Pancreas (tissue), 10 donors: ENCODE measurements at places on chromosomes 7 and 10. TPM values are rescaled to one million over a fixed set of nuclear protein-coding genes. Genes with fewer than 3 reads are reported as not detected.

DNA sequence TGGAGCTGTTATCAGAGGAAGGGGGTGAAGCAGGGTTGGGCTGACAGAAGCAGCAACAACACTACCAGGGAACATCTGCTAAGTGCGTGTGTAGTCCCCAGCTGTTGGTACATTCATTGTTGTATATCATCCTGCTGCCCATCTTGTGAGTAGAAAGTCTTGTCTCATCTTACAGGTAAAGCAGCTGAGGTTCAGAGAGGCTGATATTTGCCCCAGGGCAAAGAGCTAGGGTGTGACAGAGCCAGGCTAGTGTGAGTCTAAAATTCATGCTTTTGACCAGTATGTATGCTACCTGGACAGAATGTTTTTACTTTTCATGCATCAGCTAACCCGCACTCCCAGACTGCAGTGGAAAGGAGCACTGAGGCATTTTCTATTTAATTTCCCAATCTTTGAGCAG, 221.6 kb downstream of the STK31 start:
- H3K27ac ChIP-seq, result no peak overlapping the region
- DNase-seq, result no peak
- no peaks in the 10 kb centered on the region for H3K4me1 ChIP-seq
- no peak overlapping the region for H3K4me3 ChIP-seq

DNA sequence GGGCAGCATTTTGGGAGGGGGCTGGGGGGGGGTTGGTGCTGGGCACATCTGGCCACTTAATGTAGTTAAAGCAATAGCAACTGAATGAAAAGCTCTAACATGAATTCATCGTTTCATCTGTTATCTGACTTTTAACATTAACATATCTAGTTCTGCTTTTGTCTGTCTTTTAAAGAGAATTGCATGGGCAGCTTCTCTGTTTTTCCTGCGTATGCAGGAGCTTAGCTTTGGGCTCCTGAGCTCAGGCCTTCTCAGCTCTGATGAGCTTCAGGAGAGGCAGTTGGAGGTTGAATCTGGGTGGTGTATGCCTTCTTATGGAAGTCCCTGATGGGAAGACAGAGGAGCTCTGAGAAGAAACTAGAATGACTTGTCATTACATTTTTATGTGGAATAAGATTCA, 58.4 kb downstream of the DNAJB6 start:
- no peaks in the 10 kb centered on the region for H3K4me1 ChIP-seq
- H3K36me3 ChIP-seq, result no peaks in the 10 kb centered on the region
- H3K4me3 ChIP-seq, result no peak overlapping the region
- H3K27ac ChIP-seq, result no peak overlapping the region

DNA sequence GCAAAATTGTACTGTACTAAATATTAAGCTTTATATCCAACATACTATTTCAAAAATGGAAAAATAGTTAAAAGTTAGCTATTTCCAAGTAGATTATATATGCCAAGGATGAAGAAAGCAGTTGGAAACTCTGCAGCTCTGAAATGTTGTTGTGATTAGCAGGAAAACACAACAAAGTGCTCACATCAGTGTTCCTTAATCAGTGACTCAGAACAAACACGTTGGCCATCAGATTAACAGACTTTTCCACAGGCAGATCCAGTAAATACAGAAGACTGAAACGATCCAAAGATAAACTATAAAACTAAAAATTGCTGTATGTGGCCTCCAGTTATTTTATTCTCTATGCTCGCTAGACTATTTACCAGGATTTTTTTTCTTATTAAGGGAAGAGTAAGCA, 99.6 kb upstream of the SEMA3D start:
- no peak for DNase-seq
- H3K27me3 ChIP-seq, result no peaks in the 10 kb centered on the region
- no peaks in the 10 kb centered on the region for H3K4me1 ChIP-seq
- H3K27ac ChIP-seq, result no peak overlapping the region
- H3K36me3 ChIP-seq, result no peaks in the 10 kb centered on the region
- no peak overlapping the region for H3K4me3 ChIP-seq

GRCh38 chr7:105241198-105241597, 147.5 kb downstream of the SRPK2 start:
- DNase-seq, result no peak
- H3K27ac ChIP-seq, result no peak overlapping the region
- no peaks in the 10 kb centered on the region for H3K36me3 ChIP-seq
- no peaks in the 10 kb centered on the region for H3K27me3 ChIP-seq

GRCh38 chr10:93482145-93482834, at the start of gene MYOF:
Gene MYOF, minus strand, starts transcription at chr10:93482334. Its CDS starts 140 bp downstream, at chr10:93482194.
- H3K36me3 ChIP-seq, result no peaks in the 10 kb centered on the region
- H3K27me3 ChIP-seq, result no peaks in the 10 kb centered on the region
- no peaks in the 10 kb centered on the region for H3K4me1 ChIP-seq
- H3K27ac ChIP-seq, result peak within 1 kb of the TSS; percentile 90
- H3K4me3 ChIP-seq, result peak within 1 kb of the TSS; percentile 65

- H3K27me3 ChIP-seq, result no peaks in the 10 kb centered on the region
- H3K4me1 ChIP-seq, result no peaks in the 10 kb centered on the region
- H3K27ac ChIP-seq, result no peak overlapping the region
- DNase-seq, result no peak
- no peak overlapping the region for H3K4me3 ChIP-seq
- peaks cover 34% of the 10 kb centered on the region for H3K36me3 ChIP-seq
Observed at GRCh38 chr7:44213877-44214388, 13.2 kb downstream of the YKT6 start.

- H3K27me3 ChIP-seq, result no peaks in the 10 kb centered on the region
- DNase-seq, result no peak
- no peak overlapping the region for H3K4me3 ChIP-seq
- peaks cover 19% of the 10 kb centered on the region for H3K4me1 ChIP-seq
Observed at GRCh38 chr7:50562136-50562535, 3.1 kb downstream of the DDC start.

The RPEL1 gene
- not detected for polyA plus RNA-seq

- no peaks in the 10 kb centered on the region for H3K27me3 ChIP-seq
- no peak overlapping the region for H3K27ac ChIP-seq
- H3K4me1 ChIP-seq, result no peaks in the 10 kb centered on the region
- no peak for DNase-seq
- no peaks in the 10 kb centered on the region for H3K36me3 ChIP-seq
Observed at GRCh38 chr7:90163534-90163933, 9.3 kb downstream of the STEAP1 start.

DNA sequence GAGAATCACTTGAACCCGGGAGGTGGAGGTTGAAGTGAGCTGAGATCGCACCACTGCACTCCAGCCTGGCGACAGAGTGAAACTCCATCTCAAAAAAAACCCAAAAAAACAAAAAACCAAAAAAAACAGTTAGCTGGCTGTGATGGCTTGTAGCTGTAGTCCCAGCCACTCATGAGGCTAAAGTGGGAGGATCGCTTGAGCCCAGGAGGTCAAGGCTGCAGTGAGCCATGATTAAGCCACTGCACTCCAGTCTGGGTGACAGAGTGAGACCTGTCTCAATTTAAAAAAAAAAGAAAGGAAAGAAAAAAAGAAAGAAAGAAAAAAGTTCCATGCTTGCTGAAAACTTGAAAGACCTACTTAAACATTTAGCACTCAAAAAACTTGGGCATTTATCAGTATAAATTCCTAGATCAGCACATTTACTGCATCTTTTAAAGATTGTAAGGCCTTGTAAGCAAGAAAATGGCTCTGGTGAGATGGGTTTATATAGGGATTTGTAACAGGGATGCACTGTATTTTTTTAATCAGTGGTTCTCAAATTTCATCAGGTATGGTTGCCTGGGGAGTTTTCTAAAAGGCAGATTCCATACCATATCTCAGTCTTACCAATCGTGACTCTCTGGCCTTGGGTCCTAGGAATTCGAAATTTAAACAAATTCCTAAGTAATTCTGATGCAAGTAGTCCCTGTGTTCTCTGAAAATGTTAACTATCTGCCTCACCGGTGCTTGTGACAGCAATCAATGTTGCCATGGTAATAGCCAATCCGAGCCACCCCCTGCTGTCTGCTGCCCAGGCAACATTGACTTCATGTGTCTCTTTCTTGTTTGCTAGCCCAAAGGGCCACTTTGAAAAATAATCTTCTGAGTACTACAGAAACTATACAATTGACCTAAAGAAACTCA, 11.5 kb upstream of the NT5C2 start:
- DNase-seq, result no peak
- no peaks in the 10 kb centered on the region for H3K27me3 ChIP-seq
- H3K4me1 ChIP-seq, result no peaks in the 10 kb centered on the region
- H3K27ac ChIP-seq, result no peak overlapping the region

- DNase-seq, result no peak
- no peaks in the 10 kb centered on the region for H3K4me1 ChIP-seq
- H3K4me3 ChIP-seq, result no peak overlapping the region
Observed at GRCh38 chr10:70779088-70779487, 6.1 kb downstream of the TBATA start.

- H3K4me3 ChIP-seq, result no peak overlapping the region
- H3K27me3 ChIP-seq, result no peaks in the 10 kb centered on the region
- H3K36me3 ChIP-seq, result no peaks in the 10 kb centered on the region
- H3K4me1 ChIP-seq, result peaks cover 20% of the 10 kb centered on the region
Observed at GRCh38 chr7:91945476-91945875, 4.8 kb downstream of the AKAP9 start.

GRCh38 chr10:71537125-71537524, 140.4 kb downstream of the CDH23 start:
- H3K27ac ChIP-seq, result no peak overlapping the region
- no peaks in the 10 kb centered on the region for H3K4me1 ChIP-seq
- H3K36me3 ChIP-seq, result no peaks in the 10 kb centered on the region
- DNase-seq, result no peak
- H3K27me3 ChIP-seq, result no peaks in the 10 kb centered on the region

DNA sequence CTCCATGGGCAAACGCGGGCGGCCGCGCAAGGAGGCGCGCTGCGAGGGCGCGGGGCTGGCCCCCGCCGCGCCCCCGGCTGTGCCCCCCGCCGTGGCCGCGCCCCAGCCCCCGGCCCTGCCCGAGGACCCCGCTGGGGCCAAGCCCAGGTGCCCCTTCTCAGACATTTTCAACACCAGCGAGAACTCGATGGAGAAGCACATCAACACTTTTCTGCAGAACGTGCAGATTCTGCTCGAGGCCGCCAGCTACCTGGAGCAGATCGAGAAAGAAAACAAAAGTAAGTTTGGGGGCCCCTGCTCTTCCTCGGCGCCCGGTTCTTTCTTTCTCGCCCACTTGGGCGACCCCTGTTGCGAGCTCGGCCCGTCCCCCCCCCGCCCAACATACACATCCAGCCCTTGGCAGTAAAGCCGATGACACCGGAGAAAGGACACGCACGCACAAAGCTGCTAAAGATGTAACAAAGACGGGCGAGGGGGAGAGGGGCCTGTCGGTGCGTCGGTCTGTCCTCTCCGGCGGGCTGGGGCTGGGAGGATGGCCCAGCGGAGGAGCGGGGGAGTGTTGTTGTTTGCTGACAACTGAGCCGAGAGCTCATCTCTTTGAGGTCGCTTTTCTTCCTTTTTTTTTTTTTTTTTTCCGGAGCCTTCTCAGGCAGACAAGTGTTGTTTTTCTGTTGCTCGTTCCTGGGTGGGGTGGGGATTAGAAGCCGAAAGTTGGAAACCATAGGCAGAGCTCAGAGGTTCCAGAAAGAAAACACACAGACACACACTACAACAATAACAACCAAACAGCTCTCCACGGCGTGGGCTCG, 604 bp downstream of the MXI1 start:
- peaks cover 7% of the 10 kb centered on the region for H3K4me1 ChIP-seq
- H3K36me3 ChIP-seq, result no peaks in the 10 kb centered on the region
- H3K27ac ChIP-seq, result peak overlapping the region; percentile 97
- H3K4me3 ChIP-seq, result peak overlapping the region; percentile 63

DNA sequence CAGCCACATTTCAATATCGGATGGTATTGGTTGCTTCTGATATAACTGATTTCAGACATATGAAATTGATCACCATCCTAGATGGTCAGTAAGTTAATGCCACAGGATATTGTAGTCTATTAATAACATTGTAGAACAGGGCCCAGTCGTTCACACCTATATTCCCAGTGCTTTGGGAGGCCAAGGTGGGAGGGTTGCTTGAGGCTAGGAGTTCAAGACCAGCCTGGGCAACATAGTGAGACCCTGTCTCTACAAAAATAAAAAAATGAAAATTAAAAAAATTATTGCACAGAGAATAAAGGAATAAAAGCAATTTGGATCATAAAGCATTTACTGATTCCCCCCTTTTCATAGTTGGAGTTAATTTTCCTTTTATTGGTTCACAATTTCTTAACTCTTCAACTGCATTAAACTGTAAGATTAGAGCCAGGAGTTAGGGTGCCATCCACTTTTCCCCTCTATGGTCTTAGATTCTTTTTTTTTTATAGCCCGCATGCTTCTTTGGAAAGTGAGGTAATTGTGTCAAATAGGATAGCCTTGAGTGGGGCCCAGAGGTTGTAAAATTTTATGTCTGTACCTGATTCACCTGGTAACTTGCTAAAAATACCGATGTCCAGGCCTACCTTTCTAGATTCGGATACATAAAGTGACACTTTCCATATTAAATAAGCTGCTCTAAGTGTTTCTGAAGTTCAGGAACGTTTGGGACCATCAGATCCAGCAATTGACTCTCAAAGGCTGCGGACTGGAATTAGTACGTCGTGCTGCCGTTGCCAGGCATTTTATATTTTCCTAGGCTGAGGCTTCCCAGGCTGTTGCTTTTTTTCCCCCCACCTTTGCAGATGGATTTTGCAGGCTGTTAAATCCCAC, 24.7 kb downstream of the ADK start:
- H3K27ac ChIP-seq, result peak overlapping the region; percentile 94
- H3K4me3 ChIP-seq, result peak overlapping the region; percentile 73
- no peaks in the 10 kb centered on the region for H3K36me3 ChIP-seq
- no peak for DNase-seq
- H3K4me1 ChIP-seq, result peaks cover 4% of the 10 kb centered on the region

The LGI1 gene
- polyA plus RNA-seq, result 0.19 TPM

DNA sequence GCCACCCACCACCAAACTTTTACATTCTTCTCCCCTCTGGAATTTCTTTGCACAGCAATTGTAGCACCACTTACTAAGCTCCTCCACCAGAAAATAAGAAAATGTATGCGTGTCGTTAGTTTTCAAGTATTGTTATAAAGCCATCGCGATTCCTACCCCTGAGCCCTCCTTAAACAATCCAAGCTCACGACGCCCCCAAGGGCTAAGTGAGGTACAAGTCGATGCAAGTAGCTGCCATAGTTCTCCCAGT, 1.3 kb downstream of the FRAT2 start:
- DNase-seq, result no peak
- no peaks in the 10 kb centered on the region for H3K36me3 ChIP-seq
- peak overlapping the region; percentile 92 for H3K4me3 ChIP-seq
- H3K4me1 ChIP-seq, result peaks cover 38% of the 10 kb centered on the region
- H3K27ac ChIP-seq, result peak overlapping the region; percentile 96

- no peaks in the 10 kb centered on the region for H3K4me1 ChIP-seq
- H3K27ac ChIP-seq, result no peak overlapping the region
- DNase-seq, result no peak
- H3K36me3 ChIP-seq, result no peaks in the 10 kb centered on the region
- H3K27me3 ChIP-seq, result no peaks in the 10 kb centered on the region
Observed at GRCh38 chr10:84176836-84177474, 3.4 kb downstream of the GPR15LG start.

DNA sequence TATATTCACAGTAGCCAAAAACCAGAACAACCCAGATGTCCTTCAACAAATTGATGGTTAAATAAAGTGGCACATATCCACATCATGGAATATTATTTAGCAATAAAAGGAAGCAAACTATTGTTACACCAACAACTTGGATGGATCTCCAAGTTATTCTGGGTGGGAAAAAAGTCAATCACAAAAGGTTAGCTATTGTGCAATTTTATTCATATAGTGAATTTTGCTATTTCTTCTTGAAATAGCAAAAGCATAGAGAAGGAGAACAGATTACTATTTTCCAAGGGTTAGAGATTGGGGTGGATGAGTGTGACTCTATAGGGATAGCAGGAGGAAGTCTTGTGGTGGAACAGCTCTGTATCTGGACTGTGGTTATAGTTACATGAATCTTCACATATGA, 87.0 kb downstream of the PTPN20 start:
- H3K27me3 ChIP-seq, result no peaks in the 10 kb centered on the region
- no peak for DNase-seq
- H3K4me1 ChIP-seq, result no peaks in the 10 kb centered on the region
- H3K4me3 ChIP-seq, result no peak overlapping the region

The CNPY1 gene
- not detected for polyA plus RNA-seq
